Stimulated activated CD4-positive, alpha-beta T cell treated with anti-CD3 and anti-CD28 coated beads, Interleukin-12 subunit alpha, Interleukin-12 subunit beta, amount 100 ng/mL, for 48 hours (primary cell): ENCODE measurements at places on chromosomes 5 and 9.

DNA sequence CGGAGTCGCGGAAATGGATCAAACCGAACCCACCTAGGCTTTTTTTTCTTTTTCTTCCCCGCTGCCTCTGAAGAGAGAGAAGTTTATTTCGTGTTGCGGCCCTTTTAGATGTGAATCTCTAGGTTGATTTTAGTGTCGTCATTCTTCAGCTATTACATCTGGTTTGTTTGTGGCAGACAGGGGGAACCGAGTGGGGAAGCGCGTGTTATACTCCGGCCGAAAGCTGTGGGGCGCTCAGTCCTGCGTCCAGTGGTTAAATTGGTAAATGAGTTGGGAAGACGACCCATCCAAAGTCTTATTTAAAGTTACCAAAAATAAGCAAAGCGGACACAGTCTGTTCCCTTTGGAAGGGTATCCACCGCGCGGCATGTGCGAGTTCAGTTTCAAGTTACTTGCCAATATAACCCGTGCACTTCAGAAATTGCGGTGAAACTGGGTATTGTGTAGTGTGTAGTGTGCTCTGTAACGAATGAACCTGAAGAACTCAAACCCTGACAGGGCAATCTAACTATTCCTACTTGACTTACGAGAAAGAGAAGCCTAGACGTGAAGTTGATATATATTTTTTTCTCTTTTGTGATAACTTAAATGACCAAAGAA is 1.3 kb downstream of the MAN2A1 start:
- peak; percentile 12 for DNase-seq

DNA sequence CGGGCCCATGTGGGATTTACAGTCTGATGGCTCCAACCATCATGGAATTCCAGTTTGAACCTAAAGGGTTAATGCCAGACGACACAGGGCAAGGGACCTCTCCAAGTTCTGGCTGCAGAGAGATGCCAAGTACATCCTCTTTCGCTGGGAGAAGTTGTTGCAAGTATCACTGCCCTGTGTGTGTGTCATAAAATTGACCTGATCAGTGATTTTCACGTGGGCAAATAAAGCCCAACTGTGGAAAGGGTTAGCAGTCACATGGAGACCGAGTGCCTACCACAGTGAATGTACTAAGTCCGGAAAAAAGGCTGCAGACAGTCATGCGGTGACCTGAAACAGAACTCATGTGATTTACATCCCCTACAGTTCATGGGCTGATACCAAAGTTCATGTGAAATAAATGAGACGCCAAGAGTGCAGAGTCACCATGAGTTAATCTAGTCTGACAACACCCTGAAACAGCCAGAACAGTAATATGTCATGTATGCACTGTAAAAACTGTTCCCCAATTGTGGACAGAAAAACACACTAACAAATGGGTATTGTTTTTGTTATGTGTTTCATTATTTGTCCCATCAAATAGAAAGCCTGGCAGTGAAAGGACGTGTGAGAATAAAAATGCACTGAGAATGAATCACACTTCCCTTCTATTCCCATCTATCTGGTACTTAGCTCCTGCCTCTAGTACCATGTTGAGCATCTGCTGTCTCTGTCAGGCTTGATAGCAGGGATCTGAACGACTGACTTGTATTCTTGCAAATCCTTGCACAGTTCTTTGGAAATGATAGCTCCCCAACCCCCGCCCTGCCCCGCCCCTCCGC is 115.7 kb downstream of the SUSD1 start:
- DNase-seq = no peak

- DNase-seq = no peak
These were observed 24.8 kb upstream of the ANKRD33B start for GRCh38 chr5:10538789-10539686.

DNA sequence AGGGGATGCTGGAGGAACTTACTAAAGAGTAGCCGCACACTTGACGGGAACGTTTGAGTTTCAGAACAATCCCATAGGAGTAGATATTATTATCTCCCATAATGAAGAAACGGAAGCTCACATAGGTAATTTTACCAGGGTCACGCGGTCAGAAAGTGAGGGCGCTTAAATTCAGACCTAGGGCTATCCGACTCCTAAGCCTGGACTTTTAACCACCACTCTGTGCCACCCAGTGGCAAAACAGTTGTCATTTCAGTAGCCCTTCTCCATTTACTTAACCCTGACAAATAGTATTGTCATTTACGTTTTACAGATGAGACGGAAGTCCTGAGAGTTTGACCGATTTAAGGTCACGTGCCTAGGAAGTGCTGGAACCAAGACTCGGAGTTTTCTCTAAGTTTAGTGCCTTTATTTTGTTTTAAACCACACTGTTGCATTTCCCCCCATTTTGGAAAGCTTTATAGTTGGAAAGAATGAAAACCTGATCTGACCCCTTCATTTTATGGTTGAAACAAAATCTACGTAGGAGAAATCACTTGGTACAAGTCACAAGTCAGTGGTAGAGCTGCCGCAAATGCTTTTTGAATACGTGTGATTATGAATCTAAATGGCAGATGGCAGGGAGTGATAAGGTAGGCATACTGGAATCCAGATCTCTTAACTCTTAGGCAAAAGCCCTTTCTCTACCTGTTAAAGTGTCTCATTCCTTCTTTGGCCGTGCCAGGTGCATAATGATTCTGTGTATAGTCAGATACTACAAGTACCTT is 650 bp downstream of the MRRF start:
- DNase-seq = peak; percentile 3

DNA sequence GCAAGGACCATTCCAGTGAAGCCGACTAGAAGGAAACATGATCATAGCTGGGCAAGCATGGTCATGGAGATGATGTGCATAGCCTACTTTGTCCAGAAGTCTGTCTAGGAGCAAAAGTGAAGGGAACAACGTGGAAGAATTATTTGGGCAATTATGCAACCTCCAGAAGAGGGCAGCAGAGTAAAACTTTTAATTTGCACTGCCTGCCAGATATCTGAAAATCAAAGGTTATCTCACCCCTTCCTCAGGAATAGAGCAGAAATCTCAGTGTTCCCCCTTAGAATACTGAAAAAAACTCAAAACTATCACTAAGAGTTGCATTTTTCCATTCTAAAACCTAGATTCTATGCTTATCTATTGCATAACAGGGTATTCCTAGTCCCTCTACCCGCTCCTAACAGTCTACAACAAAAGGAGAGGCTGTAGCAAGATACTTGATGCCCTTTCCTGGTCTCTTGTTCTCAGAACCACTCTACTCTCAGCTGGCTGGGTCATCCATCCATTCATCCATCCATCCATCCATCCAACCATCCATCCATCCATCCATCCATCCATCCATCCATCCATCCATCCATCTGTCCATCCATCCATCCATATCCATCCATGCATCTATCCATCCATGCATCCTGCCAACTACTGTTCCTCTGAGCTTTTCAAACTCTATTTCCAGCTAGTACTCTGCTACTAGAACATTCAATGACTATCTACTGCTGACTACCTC is 8.4 kb upstream of the SETD9 start:
- no peak for DNase-seq

DNA sequence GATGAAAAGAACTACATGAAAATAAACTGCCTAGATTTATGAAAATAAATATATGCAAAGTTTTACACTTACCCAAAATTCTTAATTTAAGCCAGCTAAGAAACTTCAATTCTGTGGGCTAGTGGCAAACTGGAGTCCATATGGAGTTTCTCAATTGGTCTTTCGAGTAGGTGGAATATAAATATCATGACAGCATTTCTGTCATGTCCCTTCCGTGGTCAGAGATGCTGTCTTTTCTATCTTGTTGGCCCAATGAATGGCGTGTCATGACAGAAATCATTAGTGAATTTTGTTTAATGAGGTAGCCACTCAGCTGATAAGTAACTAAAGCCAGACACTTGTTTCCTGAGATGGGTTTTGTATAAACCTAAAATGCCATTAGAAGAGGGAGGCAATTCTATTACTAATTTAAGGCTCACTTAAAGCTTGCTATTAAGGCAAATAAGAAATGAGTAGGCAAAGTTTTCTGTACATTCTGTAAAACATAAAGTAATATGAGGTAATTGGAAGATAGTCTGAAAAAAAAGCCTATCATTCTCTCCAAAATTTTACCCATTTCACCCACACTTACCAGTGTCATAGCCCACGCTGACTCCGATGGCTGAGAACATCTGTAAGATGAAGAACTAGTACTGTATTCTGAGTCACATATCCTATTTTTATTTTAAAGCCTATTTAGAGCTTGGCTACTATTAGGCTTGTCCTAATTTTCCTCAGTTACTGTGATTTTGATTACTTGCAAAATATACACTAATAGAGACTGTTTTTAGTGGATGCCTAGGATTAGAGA is 419.3 kb upstream of the MEF2C start:
- DNase-seq = no peak

- DNase-seq = no peak
These were observed 3.1 kb downstream of the LCN2 start for GRCh38 chr9:128152133-128153059.

DNA sequence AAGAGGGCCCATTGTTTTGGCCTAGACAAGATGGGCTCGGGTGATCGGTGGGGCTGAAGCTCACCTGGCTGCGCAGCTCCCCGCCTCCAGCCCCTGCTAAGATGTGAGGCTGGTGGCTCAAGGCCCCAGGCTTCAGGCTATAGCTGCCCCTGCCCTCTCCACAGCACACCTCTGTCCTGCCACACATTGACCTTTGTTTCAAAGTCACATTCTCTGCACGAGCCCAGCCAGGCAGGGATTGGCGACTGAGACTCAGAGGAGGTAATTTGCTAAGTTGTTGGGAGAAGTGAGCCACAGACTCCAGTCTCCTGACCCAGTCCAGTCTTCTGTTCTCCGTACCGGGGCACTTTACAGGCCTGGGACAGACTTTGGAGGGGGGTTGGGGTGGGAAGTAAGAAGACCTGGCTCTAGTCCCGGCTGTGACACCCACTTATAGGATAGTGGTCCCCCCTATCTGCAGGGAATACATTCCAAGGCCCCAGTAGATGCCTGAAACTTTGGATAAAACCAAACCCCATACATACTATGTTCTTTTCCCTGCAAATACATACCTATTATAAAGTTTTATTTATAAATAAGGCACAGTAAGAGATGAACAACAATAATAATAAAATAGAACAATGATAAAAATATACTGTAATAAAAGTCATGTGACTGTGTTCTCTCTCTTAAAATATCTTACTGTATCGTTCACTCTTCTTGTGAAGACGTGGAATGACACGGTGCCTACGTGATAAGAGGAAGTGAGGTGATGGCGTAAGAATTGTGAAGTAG is 13.3 kb downstream of the PDGFRB start:
- DNase-seq = no peak

- DNase-seq = no peak
These were observed 28.8 kb downstream of the LPCAT1 start for GRCh38 chr5:1494780-1495524.

- no peak for DNase-seq
These were observed 8.8 kb downstream of the LRRC14B start for GRCh38 chr5:199950-200645.

- DNase-seq = no peak
These were observed 2.0 kb upstream of the RXFP3 start for GRCh38 chr5:33934176-33934575.

GRCh38 chr5:76256116-76256889 is 146.8 kb upstream of the IQGAP2 start:
- DNase-seq = peak; percentile 56

DNA sequence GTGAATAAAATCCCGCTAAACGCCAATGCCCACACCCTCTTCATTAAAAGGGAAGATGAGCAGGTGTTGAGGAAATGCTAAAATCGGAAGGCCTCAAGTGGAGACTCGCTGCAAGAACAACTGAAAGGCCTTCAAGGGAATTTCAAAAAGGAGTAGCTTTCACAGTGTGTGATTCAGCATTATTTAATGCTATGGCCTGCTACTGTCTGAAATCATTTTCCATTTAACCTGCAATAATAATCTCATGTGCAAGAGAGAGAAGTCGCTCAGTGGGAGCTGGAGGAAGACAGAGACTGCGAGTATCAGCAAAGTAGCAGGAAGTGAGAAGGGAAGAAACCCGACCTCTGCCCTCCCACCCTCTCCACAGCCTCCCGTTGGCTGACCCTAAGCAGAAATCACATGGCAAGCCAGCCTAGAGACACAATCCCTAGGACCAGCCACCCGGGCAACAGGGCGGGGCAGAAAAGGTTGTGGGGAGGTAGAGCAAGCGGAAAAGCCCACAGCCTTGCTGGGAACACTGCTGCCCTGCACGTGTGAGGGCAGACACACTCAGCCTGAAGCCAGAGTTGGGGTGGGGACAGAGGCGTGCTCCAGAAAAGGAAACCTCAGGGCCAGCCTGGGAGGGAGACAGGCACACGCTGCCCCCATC is 39.9 kb upstream of the CTSL start:
- no peak for DNase-seq

DNA sequence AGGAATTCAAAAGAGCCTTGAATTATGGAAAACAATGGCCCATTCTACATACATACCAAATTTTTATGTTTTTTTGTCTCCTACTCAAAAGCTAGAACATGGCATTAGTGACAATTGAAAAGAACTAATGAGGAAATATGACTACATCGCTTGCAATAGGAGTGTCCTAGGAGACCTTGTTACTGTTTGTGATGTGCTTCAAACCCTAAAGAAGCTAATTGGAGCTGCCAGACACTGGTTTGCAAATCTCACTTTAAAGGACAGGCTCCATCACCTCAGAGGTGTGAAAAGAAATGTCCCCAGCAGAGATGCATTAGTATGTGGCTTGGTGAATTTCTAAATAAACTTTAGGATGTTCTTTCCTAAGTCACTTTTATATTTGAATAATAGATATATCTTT is 354.2 kb upstream of the EFNA5 start:
- DNase-seq = no peak

DNA sequence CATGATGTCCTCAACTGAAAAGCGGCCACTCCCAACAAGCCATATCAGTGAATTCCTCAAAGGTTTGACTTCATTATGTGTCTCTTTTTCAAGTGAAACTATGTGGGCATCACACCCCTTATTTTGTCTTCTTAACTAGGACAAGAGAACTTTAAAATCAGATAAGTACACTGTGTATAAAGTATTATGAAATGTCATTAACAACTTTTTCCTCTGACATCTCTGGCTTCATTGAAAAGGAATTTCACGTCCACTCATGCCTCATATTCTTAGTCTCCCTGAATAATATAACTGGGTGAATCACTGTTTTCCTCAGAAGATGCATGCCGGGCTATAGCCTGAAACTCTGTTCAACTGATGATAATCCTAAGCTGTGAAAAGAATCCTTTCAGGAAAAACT is 415.8 kb downstream of the ACTL7B start:
- DNase-seq = no peak

- DNase-seq = no peak
These were observed 170.2 kb upstream of the IRX2 start for GRCh38 chr5:2921651-2922050.
